ENCODE measurements at places on chromosomes 2 and 18.

GRCh38 chr2:48034295-48034694 is 128.0 kb upstream of the FBXO11 start:
- no peak for DNase-seq

- no peak for DNase-seq
Observed at GRCh38 chr18:11480692-11481091, 128.7 kb upstream of the SLC35G4 start.

GRCh38 chr18:55439056-55439455 is 148.9 kb downstream of the TCF4 start:
- no peak for DNase-seq

DNA sequence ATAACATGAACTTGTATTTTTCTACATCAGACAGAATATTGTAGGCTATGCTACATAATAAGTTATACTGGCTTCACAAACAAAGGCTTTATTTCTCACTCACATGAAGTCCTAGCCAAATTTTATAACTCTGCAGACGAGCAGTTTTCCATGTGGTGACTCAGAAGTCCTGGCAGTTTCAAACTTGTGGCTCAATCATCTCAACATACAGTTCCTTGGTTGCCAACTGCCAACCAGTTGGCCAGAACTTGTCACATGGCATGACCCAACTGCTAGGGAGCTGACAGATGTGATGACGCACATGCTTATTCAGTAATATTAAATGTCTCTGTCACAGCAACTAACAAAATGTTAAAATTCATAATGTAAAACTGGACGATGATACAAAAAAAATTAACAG is 63.8 kb upstream of the ZC3H15 start:
- DNase-seq = no peak

- no peak for DNase-seq
Observed at GRCh38 chr2:149765636-149766035, 178.1 kb upstream of the MMADHC start.

GRCh38 chr2:136517716-136518115 is 247.6 kb upstream of the THSD7B start:
- DNase-seq = no peak

DNA sequence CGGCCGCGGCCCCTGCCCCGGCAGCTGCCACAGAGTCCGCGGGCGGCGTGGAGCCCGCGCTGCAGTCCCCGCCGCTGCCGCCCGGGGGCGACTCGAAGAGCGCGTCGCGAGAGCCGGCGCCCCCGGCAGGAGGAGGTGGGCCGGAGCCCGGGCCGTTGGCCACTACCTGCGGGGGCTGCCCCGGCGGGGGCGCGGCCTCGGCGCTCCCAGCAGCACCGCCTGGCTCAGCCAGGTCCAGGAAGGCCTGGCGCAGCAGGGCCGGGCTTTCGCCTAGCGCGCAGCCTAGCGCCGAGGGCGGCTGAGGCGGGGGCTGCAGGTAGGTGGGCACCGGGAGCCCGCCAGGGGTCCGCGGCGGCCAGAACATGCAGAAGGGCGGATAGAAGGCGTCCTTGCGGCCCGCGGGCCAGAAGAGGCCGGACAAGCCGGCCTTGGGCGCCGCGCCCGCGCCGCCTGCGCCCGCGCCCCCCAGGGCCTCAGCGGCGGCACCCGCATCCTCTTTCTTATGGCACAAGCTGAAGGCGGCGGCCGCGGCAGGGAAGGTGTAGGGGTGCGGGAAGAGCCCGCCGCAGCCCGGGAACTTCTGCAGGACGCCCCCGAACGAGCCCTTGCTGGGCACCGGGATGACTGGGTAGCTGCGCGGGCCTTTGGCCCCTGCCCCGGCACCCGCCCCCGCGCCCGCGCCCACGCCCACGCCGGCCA is 3.9 kb downstream of the SKOR2 start:
- DNase-seq = no peak

DNA sequence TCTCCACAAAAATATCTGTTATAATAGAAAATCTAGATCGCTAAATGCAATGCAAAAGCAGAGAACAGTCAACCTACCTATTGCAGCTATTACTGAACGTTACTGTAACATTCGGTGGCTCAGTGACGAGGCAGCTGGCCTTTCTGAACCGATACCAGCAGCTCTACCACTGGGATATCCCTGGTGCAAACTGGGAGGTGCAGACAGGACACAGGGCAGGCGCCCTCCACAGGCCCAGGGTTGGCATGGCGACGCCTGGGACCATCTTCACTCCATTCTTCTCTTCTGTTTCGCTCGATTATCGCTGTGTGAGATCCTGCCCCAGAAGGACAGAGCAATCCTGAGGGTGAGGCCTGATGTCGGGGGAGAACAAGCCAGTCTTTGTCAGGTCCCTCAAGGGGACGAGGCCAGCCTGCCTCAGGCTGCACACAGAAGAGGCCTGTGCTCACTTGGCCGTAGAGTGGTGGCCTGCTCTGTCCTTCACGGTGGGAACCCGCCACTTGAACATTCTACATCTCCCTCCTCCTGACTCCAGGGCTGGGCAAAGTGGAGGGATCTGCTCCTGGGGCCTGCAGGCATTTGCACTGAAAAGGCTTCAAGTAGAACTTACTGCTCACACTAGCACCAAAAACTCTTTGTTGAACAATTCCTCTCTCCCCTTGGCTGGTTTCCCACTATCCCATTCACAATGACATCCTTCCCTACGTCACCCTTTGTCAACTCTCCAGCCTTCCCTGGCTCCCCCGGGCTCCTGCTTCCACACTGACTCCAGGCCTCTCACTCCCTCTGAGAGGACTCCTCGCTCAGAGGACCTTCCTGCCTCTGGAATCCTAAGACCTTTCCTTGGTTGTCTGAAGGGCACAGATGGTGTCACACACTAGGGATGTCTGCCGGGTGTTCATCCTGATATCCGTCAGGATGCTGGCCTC is 49.7 kb downstream of the CYRIA start:
- no peak for DNase-seq

All from central memory CD4-positive, alpha-beta T cell (primary cell).